Activated CD8-positive, alpha-beta T cell treated with anti-CD3 and anti-CD28 coated beads, Interleukin-2, amount 10 ng/mL, durations not matched to agents 7 days and 5 days (primary cell): ENCODE measurements at places on chromosomes 2 and 18. TPM values are rescaled to one million over a fixed set of nuclear protein-coding genes. Genes with fewer than 3 reads are reported as not detected.

Gene MC4R
- total RNA-seq = not detected

Gene ZNF804A
- total RNA-seq = not detected

Gene LINC00305
- not detected for total RNA-seq

Gene UGT1A8
- total RNA-seq = not detected

Gene ARHGAP28
- not detected for total RNA-seq

Gene ADAM17
- 25.0 TPM for total RNA-seq
